AG08396 (cell line): ENCODE measurements at places on chromosomes 13 and 19.

GRCh38 chr19:30696514-30696913 is 324.3 kb downstream of the ZNF536 start:
- peak; percentile 63 for DNase-seq

DNA sequence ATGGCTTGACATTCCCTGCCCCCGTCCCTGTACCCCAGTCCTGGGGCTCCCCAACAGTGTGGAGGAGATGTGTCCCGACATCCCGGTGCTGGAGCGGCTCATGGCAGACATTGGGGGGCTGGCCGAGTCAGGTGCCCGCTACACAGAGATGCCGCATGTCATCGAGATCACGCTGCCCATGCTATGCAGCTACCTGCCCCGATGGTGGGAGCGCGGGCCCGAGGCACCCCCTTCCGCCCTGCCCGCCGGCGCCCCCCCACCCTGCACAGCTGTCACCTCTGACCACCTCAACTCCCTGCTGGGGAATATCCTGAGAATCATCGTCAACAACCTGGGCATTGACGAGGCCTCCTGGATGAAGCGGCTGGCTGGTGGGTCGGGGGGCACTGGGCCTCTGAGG is 83.8 kb downstream of the RYR1 start:
- no peak for DNase-seq

DNA sequence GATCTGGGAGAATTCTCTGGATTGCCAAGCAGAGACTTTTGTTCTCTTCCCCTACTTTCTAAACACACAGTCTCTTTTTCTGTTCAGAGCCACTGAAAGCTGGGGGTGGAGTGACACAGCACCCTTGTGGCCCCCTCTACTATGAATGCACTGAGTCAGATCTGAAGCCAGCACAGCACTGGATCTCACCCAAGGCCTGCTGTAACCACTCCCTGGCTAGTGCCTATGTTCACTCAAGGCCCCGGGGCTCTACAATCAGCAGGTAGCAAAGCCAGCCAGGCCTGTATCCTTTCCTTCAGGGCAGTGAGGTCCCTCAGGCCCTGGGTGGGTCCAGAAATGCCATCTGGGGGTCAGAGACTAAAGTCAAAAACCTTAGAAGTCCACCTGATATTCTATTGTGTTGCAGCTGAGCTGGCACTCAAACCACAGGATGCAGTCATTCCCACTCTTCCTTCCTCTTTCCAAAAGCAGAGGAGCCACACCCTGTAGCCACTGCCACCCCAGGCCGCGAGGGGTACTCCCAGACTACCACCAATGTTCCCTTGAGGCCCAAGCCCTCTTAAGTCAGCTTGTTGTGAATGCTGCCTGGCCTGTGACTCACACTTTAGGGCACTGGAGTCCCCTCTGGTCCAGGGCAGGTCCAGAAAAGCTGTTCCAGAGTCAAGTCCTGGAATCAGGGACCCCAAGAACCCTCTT is 110.1 kb upstream of the RXFP2 start:
- no peak for DNase-seq

GRCh38 chr19:7986321-7987113 is 18.9 kb downstream of the ELAVL1 start:
- peak; percentile 67 for DNase-seq

GRCh38 chr13:52128714-52129700 is at the start of gene NEK5:
Gene NEK5, minus strand, starts transcription at chr13:52129073. Its CDS starts 1,591 bp downstream, at chr13:52127482.
- peak; percentile 87 for DNase-seq

DNA sequence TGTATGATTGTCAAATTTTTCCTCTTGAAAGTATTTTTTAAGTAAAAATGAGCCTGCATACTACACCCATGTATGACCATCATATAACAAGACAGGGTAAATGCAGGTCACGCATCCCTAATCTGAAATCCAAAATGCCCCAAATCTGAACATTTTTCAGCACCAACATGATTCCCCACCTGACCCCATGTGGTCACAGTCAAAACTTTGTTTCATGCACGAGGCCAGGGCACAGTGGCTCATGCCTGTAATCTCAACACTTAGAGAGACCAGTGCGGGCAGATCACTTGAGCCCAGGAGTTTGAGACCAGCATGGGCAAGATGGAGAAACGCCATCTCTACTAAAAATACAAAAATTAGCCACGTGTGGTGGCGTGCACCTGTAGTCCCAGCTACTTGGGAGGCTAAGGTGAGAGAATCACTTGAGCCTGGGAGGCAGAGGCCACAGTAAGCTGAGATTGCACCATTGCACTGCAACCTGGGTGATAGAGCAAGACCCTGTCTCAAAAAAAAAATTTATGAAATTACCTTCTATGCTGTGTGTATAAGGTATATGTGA is 63.7 kb upstream of the NPAS1 start:
- DNase-seq: no peak

GRCh38 chr19:43315851-43316250 is 37.6 kb upstream of the CD177 start:
- DNase-seq: no peak

GRCh38 chr13:39197647-39198007 is 159.4 kb downstream of the NHLRC3 start:
- DNase-seq: no peak

DNA sequence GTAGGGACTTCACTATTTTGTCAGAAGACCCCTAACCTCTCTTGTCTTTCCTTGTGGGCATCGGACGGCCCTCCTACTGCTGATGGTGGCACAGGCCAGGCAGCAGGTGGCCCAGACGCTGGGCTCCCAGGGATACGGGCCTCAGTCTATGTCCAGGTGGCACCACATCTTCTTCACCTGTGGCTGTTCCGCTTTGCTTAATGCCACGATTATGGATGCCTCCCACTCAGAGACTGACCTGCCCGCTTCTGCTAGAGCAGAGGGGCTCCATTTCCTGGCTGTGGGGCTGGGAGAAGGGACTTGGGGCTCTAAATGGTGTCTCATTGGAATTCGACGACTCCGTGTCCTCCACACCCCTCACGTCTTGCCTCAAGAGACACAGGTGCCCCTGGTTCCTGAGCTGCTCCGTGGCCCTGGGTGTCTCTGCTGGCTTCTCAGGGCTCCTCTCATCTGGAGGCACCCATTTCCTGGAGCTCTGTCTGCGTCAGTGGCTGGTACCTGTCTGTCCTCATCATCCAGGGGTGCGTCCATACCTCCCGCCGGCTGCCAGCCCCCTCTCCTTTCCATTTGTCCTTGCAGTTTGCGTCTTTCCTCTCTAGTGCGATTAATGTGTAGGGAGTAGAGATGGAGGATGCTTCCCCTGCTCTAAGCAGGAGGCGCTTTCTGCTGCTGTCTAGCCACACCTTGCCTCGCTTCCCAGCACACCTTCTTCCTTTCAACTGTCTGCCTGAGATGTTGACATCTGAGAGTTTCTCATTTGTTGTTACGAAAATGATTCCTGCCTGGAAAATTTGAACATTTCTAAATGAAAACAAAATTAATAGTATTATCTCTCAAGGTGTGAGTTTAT is 63.4 kb downstream of the TEX29 start:
- no peak for DNase-seq

- no peak for DNase-seq
These were observed 1952.0 kb downstream of the OLFM4 start for GRCh38 chr13:54980651-54981050.

DNA sequence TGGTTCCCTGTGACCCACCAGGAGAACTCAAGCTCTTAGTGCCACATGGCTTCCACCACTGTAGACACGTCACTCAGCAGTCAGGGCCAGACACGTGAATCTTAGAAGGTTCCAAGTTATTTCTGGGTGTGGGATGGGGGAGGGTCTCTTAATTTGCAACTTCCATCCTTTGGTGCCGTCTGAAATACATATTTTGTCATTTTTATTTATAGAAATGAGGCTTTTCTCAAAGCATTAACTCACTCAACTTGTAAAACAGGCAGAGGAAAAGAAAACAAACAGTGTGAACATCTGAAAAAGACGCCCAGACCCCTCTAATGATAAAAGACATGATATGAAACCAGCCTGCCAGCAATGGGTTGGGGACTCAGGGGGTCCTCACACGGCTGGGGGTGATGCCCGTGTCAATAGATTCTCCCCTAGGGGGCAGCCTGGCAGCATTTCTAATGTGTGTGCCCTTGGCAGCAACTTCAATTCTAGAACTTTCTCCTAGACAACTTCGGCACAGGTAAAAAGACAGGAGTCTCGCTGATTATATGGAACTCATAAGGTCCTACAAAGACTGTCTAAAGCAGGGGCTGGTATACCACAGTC is 15.4 kb downstream of the PIP5K1C start:
- no peak for DNase-seq

DNA sequence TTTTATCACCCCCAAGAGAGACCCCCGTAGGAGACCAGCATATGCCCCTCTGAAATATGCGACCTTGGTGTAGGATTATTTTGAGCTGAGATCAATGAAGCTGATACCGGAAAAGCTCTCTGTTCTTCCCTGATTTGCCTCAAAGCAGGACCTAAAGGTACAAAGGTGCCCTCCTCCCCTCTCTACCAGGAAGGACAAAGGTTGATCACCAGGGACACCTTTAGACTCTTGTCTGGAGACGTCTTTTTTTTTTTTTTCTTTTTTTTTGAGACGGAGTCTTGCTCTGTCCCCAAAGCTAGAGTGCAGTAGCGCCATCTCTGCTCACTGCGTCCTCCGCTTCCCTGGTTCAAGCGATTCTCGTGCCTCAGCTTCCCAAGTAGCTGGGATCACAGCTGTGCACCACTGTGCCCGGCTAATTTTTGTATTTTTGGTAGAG is 792 bp upstream of the PEX11G start:
- DNase-seq: no peak

DNA sequence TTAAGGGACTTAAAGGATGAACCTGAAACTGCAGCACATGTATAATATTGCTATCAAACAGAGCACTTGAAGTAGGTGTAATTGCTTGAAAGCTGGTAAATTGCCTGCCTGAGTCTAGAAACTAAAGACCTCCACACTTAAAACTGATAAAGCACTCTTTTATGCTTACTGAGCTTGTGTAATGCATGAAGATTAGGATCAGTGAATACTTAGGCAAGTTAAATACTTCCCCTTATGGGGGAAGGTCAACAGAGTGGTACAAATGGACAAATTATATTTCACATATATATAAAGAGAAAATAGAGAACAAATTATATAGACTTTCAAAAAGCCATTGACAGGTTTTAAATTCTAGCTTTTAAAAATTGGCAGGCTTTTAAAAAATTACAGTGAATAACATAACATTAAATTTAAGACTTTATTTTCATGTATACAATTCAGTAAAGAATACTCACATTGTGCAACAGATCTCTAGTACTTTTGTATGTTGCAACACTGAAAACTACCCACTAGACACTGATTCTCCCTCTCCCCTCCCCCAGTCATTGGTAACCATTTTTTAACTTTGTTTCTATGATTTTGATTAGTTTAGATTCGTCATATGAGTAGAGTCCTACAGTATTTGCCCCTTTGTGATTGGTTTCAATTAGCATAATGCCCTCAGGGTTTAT is 23.9 kb downstream of the PIBF1 start:
- DNase-seq: no peak

DNA sequence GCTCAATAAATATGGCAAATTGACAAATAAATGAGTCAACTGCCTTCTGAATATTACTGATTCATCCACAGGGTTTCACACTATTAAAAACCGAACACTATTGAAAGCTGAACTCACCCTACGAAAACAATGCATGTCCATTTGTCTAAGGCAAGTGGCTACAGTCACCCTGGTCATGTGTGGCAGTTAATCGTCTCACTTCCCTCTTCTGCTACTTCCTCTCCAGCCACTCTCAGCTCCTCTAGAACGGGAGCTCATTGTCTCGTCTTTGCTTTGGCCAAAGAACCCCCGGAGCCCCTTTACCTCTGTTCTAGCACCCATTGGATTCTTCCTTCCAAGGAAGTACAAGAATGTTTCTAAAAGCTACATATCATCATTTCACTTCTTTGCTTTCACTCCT is 74.4 kb upstream of the ZNF599 start:
- no peak for DNase-seq

DNA sequence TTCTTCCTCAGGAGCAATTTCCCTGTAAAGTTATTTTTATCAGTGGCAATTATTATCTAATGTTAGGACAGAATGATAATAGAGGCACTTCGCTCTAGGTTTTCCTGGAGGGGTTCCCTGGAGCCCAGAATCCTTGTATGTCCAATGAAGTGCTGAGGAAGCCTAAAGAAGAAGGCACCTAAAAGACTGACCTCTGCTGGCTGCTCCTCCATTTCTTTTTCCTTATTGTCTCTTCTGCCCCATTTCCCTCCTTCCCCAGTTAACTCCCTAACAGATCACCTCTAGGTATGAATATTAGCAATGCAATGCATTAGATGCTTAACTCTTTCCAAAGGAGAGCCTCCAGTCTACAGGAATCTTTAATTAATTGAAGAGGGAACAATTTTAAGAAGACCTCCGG is 985.4 kb downstream of the DIAPH3 start:
- peak; percentile 13 for DNase-seq

DNA sequence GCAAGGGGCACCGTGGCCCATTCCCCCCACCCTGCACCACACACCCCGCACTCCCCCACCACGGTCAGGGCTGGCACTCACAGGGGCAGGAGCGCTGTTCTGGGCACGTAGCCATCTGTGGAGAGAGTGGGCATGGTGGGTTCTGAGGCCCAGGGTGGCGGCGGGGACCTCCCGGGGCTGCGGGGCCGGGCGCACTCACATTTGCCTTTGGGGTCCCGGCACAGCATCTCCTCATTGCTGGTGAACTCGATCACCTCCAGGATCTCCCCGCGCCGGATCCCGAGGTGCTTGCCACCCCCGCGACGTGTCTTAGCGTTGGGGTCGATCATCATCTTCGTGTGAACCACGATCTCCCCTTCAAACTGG is 12.1 kb downstream of the PRAM1 start:
- DNase-seq: no peak

DNA sequence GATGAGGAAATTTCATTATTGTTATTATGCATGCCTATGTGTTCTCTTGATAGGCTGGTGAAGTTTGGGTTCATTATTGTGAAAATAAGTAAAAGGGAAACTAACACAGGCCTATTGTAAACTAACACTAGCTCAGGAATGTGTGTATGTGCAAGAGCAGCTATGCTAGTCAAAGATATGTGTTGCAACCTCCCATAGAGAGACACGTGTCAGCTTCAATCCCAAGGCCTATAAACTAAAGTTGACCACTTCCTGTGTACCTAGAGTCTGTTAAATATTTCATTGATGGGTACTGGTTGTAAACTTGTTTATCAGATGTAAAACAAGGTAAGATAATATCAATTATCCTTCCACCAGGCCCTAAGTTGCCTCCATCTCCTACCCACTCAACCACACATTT is 44.7 kb upstream of the ZNF30 start:
- DNase-seq: no peak

GRCh38 chr13:32115066-32115465 is 83.5 kb downstream of the FRY start:
- DNase-seq: no peak

GRCh38 chr13:76667551-76667950 is 218.7 kb downstream of the KCTD12 start:
- DNase-seq: peak; percentile 20

DNA sequence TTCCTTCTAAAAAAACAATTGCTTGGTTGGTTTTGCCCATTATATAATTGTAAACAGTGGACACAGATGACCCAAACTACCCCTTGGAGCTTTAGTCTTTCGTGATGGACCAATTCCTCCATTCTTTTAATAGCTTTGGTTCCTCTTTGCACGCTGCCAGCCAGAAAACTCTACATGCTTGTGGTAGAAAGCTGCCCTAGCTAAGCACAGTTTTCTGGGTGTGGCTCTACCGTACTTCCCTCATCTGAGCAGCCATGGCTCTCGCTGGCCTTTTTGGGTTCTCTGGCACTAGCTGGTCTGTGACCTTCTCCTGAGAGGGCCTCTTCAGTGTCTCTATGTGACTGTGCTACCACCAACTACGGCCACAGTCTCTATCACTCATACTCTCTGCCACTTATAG is 29.9 kb upstream of the CEBPA start:
- no peak for DNase-seq

GRCh38 chr13:77861741-77862140 is 56.9 kb downstream of the EDNRB start:
- no peak for DNase-seq
